ENCODE measurements at places on chromosomes 2 and 18.

DNA sequence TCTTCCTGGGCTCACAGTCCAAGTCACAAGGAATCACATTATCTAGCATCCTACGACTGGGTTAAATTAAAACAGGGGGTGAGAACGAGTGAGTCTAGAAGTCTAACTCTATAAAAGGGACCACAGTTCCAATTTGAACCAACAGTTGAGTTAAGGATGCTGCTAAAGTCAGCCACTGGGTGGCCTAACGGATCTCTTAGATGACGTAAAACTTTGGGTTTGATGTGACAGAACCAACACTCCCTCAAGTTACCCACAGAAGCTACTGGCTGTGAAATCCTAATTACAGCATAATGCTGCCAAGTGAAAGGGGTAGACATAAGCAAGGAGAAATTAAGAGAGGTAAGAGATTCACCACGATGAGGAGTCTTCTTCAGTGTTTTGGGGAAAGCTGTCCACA, 32.7 kb upstream of the RUFY4 start:
- no peak for DNase-seq
- peaks cover 4% of the 10 kb centered on the region for H3K4me1 ChIP-seq
- H3K36me3 ChIP-seq: no peaks in the 10 kb centered on the region
- H3K27me3 ChIP-seq: no peaks in the 10 kb centered on the region
- no peak overlapping the region for H3K27ac ChIP-seq
- no peak overlapping the region for H3K4me3 ChIP-seq

DNA sequence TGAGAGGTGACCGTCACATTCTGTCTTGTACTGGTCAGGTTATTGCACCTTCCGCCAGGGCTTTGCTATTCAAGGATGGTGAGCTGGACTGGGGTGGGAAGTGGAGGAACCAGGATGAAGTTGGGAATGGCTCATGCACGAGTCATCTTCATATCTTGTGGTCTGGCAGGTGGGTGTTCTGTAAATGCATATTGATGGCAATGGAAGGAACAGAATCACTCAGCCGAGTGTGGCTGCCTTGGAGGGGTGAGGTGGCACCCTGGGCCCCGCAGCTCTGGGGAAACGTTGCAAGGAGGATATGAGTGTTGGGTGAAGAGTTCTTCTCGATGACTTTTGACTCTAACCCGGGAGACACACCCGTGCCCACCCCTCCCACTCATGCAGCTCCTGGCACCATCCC, 1.2 kb downstream of the NEU2 start:
- H3K36me3 ChIP-seq: no peaks in the 10 kb centered on the region
- no peaks in the 10 kb centered on the region for H3K27me3 ChIP-seq
- H3K4me1 ChIP-seq: no peaks in the 10 kb centered on the region
- H3K27ac ChIP-seq: no peak overlapping the region

DNA sequence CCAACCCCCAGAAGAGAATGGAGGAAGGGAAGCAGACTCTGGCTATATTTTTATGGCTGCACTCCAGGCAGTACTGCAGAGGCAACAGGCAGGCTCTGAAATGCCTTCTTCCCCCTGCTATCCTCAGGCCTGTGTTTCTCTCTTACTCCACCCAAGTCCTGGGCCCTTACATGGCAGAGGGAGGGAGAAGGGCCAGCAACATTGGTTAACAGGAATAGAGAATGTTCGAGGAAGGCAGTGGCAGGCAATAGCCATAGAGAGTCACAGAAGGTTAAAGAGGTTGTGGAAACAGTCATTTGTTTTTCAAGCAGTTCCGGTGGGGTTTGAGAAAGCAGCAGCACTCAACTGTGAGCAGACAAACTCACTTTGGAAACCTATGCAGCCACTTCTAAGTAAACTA, 15.1 kb upstream of the DARS1 start:
- H3K27me3 ChIP-seq: no peaks in the 10 kb centered on the region
- H3K36me3 ChIP-seq: no peaks in the 10 kb centered on the region
- H3K4me1 ChIP-seq: no peaks in the 10 kb centered on the region
- no peak for DNase-seq
- H3K4me3 ChIP-seq: no peak overlapping the region

DNA sequence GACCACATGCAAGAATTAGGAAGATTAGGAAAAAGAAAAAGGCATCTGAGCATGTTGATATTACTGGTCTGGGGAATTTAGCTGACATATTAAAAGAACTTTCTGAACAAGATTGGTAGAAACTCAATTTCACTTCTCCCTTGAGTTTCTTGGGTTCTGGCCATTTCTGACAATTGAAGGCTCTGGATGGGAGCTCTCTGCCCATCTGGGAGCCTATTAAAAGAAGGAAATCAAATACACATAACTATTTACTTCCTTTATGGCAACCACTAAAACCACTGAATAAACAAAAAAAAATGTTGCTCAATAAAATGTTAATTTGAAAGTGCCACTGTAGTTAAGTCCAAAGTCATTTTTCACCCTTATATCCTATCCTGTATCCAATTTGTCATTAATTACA, 216.8 kb upstream of the HNMT start:
- no peak overlapping the region for H3K4me3 ChIP-seq
- H3K27ac ChIP-seq: no peak overlapping the region
- H3K36me3 ChIP-seq: no peaks in the 10 kb centered on the region
- DNase-seq: no peak
- H3K4me1 ChIP-seq: no peaks in the 10 kb centered on the region

- H3K27me3 ChIP-seq: no peaks in the 10 kb centered on the region
- H3K4me1 ChIP-seq: no peaks in the 10 kb centered on the region
- no peak overlapping the region for H3K4me3 ChIP-seq
- H3K36me3 ChIP-seq: no peaks in the 10 kb centered on the region
- no peak for DNase-seq
Measured at GRCh38 chr2:204026294-204026693, 89.7 kb downstream of the ICOS start.

DNA sequence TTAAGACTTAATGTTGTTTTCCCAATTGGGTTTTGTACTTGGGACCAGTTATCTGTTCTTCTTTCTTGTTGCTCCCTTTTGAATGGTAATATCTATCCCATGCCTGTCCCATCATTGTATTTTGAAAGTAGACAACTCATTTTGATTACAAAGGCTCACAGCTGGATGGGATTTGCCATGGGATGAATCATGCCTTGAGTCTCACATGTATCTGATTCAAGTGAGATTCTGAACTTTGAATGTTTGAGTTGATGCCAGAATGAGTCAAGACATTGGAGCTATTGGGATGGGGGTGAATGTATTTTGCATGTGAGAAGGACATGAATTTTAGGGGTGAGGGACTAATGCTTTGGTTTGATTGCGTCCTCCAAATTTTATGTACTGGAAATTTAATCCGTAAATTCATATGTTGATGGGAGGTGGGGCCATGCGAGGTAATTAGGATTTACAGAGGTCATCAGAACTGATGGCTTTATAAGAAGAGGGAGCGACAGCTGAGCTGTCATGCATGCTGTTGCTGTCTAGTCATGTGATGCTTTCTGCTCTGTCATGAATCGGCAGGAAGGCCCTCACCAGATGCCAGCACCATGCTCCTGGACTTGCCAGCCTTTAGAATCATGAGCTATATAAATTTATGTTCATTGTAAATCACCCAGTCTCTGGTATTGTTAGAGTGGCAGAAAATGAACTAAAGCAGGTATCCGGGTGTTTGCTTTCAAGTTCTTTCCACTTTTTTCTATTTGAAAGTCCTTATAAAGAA, 741.3 kb upstream of the RAB6C start:
- no peak for DNase-seq
- H3K27me3 ChIP-seq: no peaks in the 10 kb centered on the region
- H3K4me1 ChIP-seq: no peaks in the 10 kb centered on the region
- H3K27ac ChIP-seq: no peak overlapping the region

DNA sequence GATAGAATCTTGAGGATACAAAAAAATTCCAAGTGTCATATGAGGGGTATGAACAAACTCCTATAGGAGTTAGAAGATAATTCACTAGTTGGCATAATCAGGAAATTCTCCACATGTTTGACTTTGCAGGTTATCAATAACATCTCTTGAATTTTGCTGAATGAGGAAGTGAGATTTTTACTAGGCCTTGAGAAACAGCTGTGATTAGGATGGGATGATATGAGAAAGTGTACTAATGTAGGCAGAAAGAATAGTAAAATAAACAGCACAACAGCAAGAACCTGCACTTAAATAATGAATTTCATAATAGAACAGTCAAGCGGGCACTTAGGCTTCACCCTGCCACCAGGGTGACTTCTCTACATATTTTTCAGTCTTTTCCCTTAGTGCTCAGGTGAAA, 570.8 kb upstream of the CRIM1 start:
- no peaks in the 10 kb centered on the region for H3K27me3 ChIP-seq
- H3K4me1 ChIP-seq: no peaks in the 10 kb centered on the region

DNA sequence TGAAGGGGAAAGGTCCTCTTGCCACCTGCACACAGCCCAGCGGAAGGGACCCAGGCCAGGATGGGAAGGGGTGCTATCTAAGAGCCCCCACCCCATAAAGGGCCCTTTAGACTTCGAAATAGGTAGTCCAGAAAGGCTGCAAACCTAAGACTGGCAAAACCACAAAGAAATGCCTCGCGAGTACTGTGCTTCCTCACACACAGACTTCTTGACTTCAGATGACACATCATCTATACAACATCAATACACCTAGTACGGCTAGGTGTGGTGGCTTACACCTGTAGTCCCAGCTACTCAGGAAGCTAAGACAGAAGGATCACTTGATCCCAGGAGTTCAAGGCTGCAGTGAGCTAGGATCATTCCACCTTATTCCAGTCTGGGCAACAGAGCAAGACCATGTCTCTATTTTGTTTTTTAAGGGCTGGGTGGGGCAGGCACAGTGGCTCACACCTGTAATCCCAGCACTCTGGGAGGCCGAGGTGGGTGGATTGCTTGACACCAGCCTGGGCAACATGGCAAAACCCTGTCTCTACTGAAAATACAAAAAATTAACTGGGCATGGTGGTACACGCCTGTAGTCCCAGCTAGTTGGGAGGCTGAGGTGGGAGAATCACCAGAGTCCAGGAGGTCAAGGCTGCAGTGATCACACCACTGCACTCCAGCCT, 125.8 kb downstream of the CABLES1 start:
- no peaks in the 10 kb centered on the region for H3K36me3 ChIP-seq
- H3K4me3 ChIP-seq: no peak overlapping the region
- DNase-seq: no peak
- no peak overlapping the region for H3K27ac ChIP-seq

- H3K27me3 ChIP-seq: no peaks in the 10 kb centered on the region
- no peaks in the 10 kb centered on the region for H3K36me3 ChIP-seq
- H3K4me3 ChIP-seq: no peak overlapping the region
- no peak for DNase-seq
- H3K27ac ChIP-seq: no peak overlapping the region
Measured at GRCh38 chr2:186031229-186031628, 292.6 kb downstream of the FSIP2 start.

DNA sequence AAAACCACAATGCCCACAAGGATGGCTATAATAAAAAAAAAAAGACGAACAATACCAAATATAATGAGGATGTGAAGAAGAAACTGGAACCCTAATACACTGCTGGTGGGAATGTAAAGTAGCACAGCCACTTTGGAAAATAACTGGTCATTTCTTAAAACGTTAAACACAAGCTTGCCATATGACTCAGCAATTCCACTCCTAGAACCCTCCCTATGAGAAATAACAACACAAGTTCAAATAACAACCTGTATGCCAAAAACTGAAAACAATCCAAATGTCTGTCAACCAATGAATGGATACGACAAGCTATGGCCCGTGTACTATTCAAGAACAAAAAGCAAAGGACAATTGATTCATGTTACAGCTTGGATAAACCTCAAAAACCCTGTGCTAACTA, 7.0 kb upstream of the ALPK2 start:
- DNase-seq: no peak
- H3K27ac ChIP-seq: no peak overlapping the region
- H3K27me3 ChIP-seq: no peaks in the 10 kb centered on the region
- H3K4me3 ChIP-seq: no peak overlapping the region

- no peaks in the 10 kb centered on the region for H3K36me3 ChIP-seq
- H3K27me3 ChIP-seq: no peaks in the 10 kb centered on the region
- no peak overlapping the region for H3K27ac ChIP-seq
- DNase-seq: no peak
- H3K4me3 ChIP-seq: no peak overlapping the region
- no peaks in the 10 kb centered on the region for H3K4me1 ChIP-seq
Measured at GRCh38 chr2:119792907-119793312, 33.2 kb downstream of the PTPN4 start.

- peaks cover 12% of the 10 kb centered on the region for H3K4me1 ChIP-seq
- H3K4me3 ChIP-seq: no peak overlapping the region
- no peak overlapping the region for H3K27ac ChIP-seq
- H3K27me3 ChIP-seq: no peaks in the 10 kb centered on the region
- no peaks in the 10 kb centered on the region for H3K36me3 ChIP-seq
Measured at GRCh38 chr18:54830260-54830659, 2.0 kb downstream of the RAB27B start.

GRCh38 chr18:47882641-47883040, 47.8 kb downstream of the SMAD2 start:
- no peak for DNase-seq
- no peak overlapping the region for H3K4me3 ChIP-seq
- H3K36me3 ChIP-seq: no peaks in the 10 kb centered on the region
- no peak overlapping the region for H3K27ac ChIP-seq

- peaks cover 1% of the 10 kb centered on the region for H3K4me1 ChIP-seq
- H3K27me3 ChIP-seq: no peaks in the 10 kb centered on the region
- H3K4me3 ChIP-seq: no peak overlapping the region
- no peaks in the 10 kb centered on the region for H3K36me3 ChIP-seq
- no peak for DNase-seq
Measured at GRCh38 chr2:8546612-8547283, 135.1 kb upstream of the ID2 start.

- H3K27ac ChIP-seq: no peak overlapping the region
- H3K36me3 ChIP-seq: no peaks in the 10 kb centered on the region
- H3K4me3 ChIP-seq: no peak overlapping the region
- no peaks in the 10 kb centered on the region for H3K27me3 ChIP-seq
- DNase-seq: no peak
Measured at GRCh38 chr2:239466755-239467271, 66.0 kb upstream of the HDAC4 start.

- H3K27ac ChIP-seq: no peak overlapping the region
- no peak for DNase-seq
- no peaks in the 10 kb centered on the region for H3K36me3 ChIP-seq
- H3K4me1 ChIP-seq: no peaks in the 10 kb centered on the region
- H3K4me3 ChIP-seq: no peak overlapping the region
Measured at GRCh38 chr2:121151311-121152109, 133.5 kb downstream of the TFCP2L1 start.

DNA sequence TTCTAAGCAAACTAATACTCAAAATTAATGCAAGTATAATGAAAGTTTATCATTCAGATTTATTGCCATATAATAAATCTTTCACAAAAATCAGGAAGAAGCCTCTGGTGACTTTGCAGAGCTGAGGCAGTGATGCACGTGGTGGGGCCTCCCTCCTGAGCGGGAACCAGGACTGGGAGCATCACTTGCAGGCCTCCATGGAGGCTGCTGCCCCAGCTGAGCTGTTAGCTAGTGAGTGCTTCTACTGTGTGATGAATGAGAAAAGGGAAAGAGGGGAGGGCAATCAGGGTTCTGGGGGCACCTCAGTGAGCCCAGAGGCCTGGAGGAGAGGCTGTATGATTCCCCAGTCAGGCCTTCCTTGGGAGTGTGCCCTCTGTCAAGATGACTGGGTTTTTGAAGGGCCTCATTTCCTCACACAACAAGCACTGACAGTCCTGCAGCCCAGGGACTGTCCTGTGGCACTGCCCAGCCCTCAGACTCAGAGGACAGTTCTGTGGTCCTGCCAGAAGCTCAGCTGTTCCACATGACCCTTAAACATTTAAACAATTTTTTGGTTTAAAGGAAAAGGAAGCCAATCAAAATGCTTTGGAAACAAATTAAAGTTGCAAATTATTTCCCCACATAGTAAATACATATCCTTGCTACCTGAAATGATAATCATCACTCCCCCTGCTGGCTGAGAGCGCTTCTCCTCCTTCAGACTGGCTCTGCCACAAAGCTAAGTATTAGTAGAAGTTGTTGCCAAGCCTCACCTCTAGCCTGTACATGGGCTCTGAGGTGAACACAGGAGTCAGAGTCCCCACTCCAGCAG, 90.9 kb upstream of the SMAD7 start:
- peaks cover 5% of the 10 kb centered on the region for H3K36me3 ChIP-seq
- no peaks in the 10 kb centered on the region for H3K4me1 ChIP-seq
- no peak for DNase-seq
- no peak overlapping the region for H3K4me3 ChIP-seq
